ENCODE measurements at places on chromosomes 3 and 15.

GRCh38 chr3:96960661-96961330, 146.4 kb downstream of the EPHA6 start:
- no peak for DNase-seq

GRCh38 chr3:127834771-127835170, 12.5 kb upstream of the MGLL start:
- no peak for DNase-seq

DNA sequence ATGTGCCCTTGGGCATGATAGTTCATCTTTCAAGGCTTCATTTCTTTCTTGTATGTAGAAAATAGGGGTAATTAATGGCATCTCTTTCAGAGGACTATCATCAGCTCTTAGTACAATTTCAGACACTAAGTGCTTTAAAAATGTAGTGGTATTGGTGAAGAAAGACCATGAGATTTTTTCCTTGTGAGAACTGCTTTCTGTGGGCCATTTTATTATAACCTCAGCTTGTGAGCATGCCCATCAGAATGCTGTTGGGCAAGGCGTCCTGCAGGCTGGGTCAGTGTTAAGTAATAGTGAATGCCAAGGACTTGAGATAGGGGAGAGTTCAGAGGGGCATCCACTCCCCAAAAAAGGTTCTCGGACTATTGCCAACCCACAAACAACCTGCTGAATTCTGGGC, 187.9 kb downstream of the GHSR start:
- DNase-seq: no peak

DNA sequence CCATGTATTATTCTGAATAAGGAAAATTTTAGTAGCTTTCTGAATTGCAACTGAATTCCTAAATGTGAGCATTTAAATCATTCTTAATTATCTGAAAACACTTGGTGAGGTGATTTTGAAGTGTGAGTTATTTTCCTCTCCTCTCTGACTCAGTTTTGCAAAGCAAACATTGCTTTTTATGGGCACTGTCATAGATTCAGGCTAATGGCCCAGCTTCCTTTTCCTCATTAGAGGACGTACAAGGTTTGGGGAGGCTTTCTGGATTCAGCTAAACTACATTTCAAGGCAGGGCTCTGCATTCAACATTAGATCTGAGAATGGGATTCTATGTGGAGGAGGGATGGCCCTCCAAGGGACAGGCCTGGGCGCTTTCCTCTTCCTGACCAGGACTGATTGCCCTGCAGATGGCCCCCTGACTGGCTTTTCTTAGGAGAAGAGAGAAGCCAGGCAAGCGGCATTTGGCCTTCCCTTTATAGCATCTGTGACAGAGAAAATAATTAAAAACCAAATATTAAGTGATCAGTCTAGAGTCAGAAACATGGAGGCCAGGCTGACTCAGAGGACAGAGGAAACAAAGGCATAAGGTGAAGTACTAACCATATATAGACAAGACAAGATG, 53.0 kb upstream of the STXBP5L start:
- no peak for DNase-seq

DNA sequence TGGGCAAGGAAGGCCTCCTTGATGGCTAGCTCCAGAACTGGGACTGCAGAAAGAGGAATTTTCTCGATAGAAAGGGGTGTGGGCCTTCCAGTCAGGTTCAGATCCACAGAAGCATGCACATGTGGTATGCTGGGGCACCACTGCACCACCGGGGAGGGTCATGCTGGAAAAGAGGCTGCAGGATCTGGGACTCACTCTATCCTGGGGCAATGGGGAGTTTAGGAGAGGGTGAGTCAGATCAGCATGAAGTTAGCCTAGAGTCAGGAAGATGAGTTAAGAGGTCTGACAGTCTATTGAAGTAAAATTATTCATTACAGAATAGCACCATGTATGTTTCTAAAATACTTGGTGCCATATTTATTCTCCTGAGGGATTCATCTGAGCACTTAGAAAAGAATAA, 130.2 kb upstream of the TOPAZ1 start:
- no peak for DNase-seq

GRCh38 chr3:148932972-148933371, 58.4 kb upstream of the GYG1 start:
- no peak for DNase-seq

- no peak for DNase-seq
Observed at GRCh38 chr3:52372822-52373504, 56.8 kb downstream of the DNAH1 start.

DNA sequence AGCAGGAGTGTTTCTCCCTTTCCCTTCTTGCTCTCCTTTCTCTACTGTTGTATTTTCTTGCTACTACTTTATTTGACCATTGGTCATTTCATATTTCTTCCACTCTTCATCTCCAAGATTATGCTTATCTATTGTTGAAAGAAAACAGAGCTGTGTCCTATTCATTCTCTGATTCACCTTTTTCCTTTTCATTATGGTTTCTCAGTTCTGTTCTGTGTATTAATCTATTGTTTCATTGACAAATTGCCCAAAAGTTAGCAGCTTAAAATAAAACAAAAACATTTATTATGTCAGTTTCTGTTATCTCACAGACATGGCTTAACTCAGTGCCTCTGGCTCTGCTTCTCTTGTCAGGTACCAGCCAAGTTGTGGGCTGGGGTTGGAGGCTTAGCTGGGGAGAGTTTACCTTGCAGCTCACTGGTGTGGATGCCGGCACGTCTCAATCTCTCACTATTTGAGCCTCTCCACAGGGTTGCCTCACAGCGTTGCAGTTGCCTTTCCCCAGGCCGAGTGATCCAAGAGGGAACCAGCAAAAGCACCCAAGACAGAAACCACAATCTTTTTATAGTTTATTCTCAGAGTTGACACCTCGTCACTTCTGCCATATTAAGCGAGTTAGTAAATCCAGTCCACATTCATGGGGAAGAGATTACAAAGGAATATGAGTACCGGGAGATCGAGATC, 36.9 kb upstream of the FILIP1L start:
- no peak for DNase-seq

- DNase-seq: peak; percentile 72
Observed at GRCh38 chr3:59818033-59818918, 768.5 kb upstream of the CFAP20DC start.

GRCh38 chr15:70569091-70569713, 194.2 kb downstream of the UACA start:
- peak; percentile 42 for DNase-seq

- peak; percentile 67 for DNase-seq
Observed at GRCh38 chr3:195133462-195133861, 137.5 kb downstream of the XXYLT1 start.

DNA sequence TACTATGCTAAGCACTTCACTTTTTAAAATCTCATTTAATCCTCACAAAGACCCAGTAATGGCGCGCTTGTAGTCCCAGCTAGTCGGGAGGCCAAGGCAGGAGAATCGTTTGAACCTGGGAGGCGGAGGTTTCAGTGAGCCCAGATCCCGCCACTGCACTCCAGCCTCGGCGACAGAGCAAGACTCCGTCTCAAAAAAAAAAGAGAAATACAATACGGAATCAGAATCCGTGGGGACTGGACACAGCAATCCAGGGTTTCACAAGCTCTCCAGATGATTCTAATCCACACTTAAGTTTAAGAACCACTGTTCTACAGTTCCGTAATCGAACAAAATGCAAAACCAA, 426 bp upstream of the SUMF1 start:
- DNase-seq: no peak

DNA sequence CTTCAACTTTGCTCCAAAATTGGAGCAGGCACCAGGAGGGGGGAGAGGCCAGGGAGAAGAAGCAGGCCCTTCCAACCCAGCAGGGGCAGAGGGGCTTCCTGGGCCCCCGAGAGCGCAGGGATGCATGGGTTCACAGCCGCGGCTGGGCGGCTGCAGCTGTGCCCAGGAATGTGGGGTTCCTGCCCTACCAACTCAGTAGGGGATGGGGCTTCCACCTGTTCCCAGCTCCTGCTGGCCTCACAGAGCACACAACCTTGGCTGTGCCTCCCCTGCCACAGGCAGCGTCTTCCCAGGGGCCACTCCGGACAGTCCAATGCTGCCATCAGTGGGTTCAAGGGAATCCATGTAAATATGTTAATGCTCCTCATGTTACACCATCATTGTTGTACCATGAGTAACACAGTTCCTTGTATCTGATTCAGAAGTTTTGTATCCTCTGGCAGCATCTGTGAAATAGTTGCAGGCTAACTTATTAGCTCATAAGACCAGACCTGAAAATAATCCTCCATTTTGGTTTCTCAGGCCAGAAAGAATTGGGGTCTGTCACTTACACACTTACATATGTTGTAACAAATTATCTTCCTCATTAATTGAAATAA, 12.1 kb upstream of the SIAH2 start:
- no peak for DNase-seq

GRCh38 chr15:62455441-62455921, 290.4 kb upstream of the C2CD4B start:
- DNase-seq: no peak

- DNase-seq: no peak
Observed at GRCh38 chr3:151926956-151927355, 53.5 kb downstream of the SUCNR1 start.

- DNase-seq: no peak
Observed at GRCh38 chr3:38345879-38346586, 552 bp upstream of the XYLB start.

DNA sequence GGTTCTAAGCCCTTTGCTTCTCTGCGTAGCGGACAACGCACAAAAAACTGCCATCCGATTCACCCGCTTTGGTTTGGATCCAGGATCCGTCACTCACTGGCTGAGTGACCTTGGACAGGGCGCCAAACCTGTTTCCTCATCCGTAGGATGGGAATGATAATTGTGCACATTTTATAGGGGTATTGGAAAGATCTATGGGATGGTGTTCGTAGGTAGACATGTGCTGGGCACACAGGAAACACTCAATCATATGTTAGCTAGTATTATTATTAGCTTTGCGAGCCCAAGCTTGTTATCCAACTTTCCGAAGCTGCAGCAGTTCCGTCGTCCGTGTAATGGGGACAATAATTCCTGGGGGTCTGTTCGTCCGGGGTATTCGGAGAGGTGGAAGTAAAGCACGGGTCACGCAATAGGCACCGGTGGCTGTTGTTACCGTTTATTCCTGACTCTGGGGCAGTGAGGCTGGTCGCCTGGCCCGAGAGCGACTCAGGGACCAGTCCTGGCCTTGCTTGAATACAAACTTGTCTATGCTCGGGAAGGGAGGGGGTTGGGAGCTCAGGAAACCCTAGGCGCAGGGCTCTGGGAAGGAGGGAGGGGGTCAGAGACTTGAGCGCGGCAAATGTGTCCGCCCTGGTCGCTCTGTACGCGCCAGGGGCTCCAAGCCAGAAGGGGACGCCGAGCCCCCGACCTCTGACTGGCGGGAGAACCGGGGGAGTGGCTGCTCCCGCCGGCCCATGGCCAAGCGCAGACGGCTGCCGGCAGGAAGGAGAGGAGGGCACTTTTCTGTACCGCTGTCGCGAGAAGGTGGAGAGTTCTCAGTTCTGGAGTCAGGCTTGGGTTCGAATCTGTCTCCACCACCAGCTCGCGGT, 1.3 kb downstream of the SPSB4 start:
- DNase-seq: peak; percentile 88

DNA sequence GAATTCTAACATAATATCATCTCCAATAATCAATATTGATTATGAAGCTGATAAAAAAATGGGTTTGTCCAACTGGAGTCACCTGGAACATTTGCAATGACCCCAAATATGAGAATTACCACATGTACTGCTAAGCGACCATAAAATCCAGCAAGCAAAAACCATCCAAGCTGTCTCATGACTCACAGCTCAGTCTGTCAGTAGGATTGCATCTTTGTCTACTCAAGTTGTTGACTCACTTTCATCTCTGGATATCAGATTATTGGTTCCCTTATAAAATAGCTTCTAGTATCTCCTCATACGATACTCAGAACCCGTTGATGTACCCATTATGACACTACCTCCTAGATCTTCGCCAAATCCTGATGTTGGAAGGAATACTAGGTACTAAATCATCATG, 209.8 kb upstream of the ATP11B start:
- DNase-seq: no peak

- DNase-seq: no peak
Observed at GRCh38 chr3:63921741-63922482, 9.7 kb upstream of the SCAANT1 start.

DNA sequence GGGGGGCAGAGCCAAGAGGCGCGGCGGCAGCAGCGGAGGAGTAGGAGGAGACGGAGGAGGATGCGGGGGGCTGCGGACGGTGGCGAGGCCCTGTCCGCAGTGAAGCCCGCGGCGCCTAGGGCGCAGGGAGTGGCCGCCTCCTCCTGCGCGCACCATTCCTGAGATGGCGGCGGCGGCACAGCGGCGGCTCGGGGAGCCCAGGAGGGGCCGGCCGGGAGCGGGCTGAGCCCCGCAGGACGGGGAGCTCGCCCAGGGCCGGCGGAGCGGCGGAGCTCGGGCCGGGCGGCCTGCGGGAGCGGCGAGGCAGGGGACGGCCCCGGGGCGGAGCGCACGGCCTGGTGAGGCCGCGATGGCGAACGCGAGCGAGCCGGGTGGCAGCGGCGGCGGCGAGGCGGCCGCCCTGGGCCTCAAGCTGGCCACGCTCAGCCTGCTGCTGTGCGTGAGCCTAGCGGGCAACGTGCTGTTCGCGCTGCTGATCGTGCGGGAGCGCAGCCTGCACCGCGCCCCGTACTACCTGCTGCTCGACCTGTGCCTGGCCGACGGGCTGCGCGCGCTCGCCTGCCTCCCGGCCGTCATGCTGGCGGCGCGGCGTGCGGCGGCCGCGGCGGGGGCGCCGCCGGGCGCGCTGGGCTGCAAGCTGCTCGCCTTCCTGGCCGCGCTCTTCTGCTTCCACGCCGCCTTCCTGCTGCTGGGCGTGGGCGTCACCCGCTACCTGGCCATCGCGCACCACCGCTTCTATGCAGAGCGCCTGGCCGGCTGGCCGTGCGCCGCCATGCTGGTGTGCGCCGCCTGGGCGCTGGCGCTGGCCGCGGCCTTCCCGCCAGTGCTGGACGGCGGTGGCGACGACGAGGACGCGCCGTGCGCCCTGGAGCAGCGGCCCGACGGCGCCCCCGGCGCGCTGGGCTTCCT, at the start of gene GPR27:
GPR27 (plus strand) TSS at position 155 of the 909 bp plus-strand sequence; CDS start at position 350, 195 bp downstream.
- DNase-seq: peak; percentile 65

Data from left hindlimb (tissue), 1 donor.